Esophagus squamous epithelium (tissue), 5 donors: ENCODE measurements at places on chromosomes 1 and 21.

GRCh38 chr1:232280910-232281309 is 349.0 kb downstream of the SIPA1L2 start:
- no peak for DNase-seq

DNA sequence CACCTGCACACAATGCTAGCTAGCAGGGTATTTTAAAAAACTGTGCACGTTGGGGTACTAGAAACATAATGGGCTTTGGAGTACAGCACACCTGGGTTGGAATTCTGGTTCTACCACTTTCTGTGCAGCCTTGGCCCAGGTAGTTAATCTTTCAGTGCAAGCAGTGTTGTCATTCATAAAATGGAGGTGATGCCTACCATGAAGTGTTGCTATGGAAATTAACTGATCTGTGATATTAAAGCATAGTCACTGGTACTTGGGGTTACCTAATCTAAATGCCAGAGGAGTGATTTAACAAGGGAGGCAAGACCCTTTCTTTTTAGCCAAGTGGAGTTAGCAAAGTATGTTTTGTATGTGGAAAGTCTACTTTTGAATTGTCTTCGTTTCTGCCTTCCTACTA is 18.0 kb downstream of the ATP1B1 start:
- DNase-seq, result no peak

GRCh38 chr1:37282764-37283163 is 191.6 kb upstream of the ZC3H12A start:
- DNase-seq, result no peak

DNA sequence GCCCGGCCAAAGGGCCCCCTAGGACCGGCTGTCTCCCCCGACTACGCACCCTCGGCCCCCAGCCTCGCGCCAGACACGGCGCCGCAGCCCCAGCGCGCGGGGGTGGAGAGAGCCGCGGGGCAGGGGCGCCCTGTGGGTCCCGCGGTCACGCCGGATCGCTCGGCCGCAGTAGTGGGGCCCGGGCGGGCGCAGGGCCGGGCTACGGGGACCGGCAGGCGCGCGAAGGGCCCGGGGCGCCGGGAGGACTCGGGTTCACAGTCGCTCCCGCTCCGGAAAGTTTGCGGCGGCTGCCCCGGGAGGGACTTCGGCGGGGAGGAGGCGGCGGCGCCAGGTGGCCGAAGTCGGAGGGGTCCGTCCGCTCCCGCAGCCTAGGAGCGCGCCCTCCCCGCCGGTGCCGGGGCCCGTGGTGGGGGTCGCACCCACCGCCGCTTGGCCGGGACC is 7.1 kb upstream of the ZNF669 start:
- no peak for DNase-seq

GRCh38 chr21:36784947-36785346 is 86.0 kb downstream of the SIM2 start:
- DNase-seq, result no peak

DNA sequence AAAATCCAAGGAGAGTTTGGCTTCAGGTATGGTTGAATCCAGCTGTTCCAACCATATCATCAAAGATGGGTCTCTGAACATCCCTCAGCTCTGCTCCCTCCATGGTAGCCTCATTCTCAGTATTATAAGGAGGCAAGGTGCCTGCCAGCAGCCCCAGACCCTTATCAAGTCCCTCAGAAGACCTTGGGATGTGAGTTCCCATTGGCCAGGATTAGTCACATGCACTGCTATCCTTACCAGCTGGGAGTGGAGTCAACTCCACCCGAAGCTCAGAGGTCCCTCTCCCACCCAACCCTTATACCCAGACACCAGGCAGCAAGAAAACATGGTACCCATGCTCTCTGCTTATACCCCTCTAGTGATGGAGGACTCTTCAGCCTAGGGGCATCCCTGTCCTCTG is 153.7 kb upstream of the ZBTB40 start:
- DNase-seq, result no peak

DNA sequence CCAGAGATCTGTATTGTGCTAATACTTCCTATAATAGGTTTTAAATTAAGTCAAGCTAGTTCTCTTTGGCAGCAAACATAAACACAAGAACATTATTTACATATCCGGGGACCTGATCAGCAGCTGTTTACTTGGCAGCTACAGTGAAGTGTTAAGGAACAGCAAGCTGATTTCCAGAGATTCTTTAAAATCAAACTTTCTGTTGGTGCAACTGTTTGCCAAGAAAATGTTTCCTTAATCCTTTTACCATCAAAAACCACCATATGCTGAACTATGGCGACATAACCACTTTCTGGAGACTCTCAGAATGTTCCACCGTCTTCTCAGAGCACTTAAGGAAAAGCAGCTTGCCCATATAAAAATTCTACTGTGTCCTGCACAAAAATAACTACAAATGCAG is 107.0 kb upstream of the KRTAP19-8 start:
- DNase-seq, result no peak

- no peak for DNase-seq
These were observed 5.9 kb downstream of the ZNF644 start for GRCh38 chr1:91015794-91016550.

GRCh38 chr1:223474804-223475203 is 81.6 kb downstream of the CCDC185 start:
- DNase-seq, result no peak

GRCh38 chr1:111209622-111210021 is 9.2 kb upstream of the DENND2D start:
- DNase-seq, result no peak

- DNase-seq, result no peak
These were observed 27.7 kb downstream of the PKP1 start for GRCh38 chr1:201310986-201311355.
